ENCODE measurements at places on chromosomes 3 and 15. TPM values are rescaled to one million over a fixed set of nuclear protein-coding genes. Genes with fewer than 3 reads are reported as not detected.

GATA2 gene
- total RNA-seq, result 14.9 TPM

MPI gene
- total RNA-seq, result 16.7 TPM

CPNE9 gene
- total RNA-seq, result not detected

HES1 gene
- 44.1 TPM for total RNA-seq

SV2B gene
- total RNA-seq, result not detected

XCR1 gene
- not detected for total RNA-seq

- DNase-seq, result no peak
These were observed 25.0 kb downstream of the MAP6D1 start for GRCh38 chr3:183800243-183800863.

- no peak for DNase-seq
These were observed 35.9 kb upstream of the ZNF774 start for GRCh38 chr15:90316139-90316538.

GRCh38 chr15:101614761-101615160, 37.4 kb downstream of the TM2D3 start:
- DNase-seq, result no peak

GRCh38 chr3:76651784-76652183, 388.1 kb upstream of the ROBO2 start:
- DNase-seq, result no peak

- peak; percentile 48 for DNase-seq
These were observed 15.4 kb downstream of the IGSF10 start for GRCh38 chr3:151445273-151446001.

DNA sequence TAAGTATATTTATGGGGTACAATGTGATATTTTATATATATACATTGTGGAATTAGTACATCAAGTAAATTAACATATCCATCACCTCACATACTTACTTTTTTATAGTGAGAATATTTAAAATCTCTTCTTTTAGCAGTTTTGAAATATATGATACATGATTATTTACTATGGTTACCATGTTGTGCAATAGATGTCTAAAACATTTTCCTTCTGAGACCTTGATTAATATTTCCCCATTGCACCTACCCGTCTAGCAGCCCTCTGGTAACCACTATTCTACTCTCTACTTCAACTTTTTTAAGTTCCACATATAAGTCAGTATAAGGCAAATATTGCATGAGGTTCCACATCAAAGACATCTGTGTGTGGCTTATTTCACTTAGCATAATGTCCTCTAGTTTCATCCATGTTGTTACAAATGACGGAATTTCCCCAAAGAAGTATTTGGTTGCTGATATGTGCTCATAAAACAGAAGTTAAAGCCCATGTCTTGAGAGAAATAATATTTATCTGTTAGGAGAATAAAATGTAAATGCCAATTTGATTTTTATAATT, 29.6 kb upstream of the NFKBIZ start:
- no peak for DNase-seq

DNA sequence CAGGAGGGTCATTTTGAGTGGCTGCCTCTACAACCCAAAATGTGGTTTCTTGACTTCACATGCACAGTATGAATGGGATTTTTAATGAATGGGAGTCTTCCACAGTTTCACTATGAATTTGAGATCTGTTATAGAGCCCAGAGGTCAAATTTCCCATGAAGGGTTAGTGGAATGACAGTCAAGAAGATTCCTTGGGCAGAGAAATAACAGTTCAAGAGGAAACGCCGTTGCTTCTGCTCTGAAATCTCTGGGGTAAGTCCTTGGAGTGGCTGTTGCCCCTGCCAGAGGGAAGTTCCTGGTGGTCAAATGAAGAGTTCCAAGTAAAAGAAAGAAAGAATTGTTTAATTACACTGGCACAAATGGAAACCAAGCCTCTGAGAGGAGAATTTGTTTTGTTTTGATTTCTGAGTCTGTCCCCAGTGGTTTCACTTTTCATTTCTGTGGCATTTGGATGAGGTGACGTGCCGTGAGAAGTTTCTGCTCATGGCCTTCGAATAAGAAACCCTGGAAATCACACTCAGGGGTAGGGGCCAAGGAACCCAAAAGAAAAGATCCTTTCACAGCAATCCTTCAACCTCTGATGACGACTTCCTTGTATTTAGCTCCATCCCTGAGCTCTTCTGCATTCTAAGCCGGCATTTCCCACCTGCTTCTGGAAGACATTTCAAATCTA, 77.5 kb upstream of the IL12A start:
- DNase-seq, result no peak

Measured in SJSA1 (cell line).